ENCODE measurements at places on chromosomes 12 and 14. TPM values are rescaled to one million over a fixed set of nuclear protein-coding genes. Genes with fewer than 3 reads are reported as not detected.

RAD51B gene
- total RNA-seq: 2.2 TPM

DNA sequence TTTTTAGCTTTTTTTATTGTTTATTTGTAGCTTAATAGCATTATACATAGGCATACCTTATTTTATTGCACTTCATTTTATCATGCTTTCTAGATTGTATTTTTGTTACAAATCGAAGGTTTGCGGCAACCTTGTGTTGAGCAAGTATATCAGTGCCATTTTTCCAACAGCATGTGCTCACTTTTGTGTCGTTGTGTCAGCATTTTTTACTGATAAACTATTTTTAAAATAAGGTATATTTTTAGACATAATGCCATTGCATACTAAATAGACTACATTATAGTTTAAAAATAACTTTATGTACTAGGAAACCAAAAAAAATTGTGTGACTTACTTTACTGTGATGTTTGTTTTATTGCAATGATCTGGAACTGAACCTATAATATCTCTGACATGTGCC lies 56.2 kb upstream of the RESF1 start:
- DNase-seq: no peak

DNA sequence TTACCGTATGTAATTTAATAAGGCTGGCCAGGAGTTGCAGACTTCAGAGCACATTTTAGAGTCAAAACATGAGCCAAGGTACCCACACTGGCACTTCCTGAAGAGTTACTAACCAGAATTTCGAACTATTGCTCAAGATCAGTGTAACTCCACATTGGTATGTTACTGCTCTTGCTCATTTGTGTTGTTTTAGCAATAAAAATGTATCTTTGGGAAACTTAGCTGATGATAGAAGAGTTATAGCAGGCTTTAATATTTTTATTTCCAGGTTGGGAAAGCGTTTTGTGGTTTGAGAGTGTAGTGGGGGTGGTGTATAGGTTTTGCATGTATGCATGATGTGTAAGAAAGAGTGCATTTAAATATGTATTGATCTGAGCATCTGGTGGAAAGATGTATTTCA lies 96.6 kb downstream of the SCN8A start:
- no peak for DNase-seq

- DNase-seq: no peak
Measured at GRCh38 chr14:79960288-79960687, 251.0 kb downstream of the DIO2 start.

DNA sequence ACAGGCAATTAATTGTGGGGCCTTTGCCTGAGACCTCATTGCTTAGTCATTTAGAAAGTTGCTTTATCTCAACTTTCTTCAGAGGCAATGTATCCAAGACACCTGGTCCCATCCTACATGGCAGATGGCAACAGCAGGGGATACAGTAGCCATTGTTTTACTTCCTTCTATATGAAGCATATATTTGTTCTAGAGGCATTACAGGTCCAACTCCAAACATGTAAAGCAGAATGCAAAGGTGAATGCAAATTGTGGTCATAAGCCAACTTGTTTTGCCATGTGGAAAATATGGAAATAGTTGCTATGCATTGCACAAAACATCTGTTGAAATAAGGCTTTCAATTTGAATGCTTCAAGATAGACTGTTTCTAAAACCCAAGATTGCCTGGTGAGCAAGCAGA lies 109.8 kb upstream of the BCAT1 start:
- DNase-seq: no peak

GLIPR1L1 gene
- total RNA-seq: not detected

GRCh38 chr14:78448164-78449094 lies 278.3 kb downstream of the NRXN3 start:
- peak; percentile 15 for DNase-seq

DNA sequence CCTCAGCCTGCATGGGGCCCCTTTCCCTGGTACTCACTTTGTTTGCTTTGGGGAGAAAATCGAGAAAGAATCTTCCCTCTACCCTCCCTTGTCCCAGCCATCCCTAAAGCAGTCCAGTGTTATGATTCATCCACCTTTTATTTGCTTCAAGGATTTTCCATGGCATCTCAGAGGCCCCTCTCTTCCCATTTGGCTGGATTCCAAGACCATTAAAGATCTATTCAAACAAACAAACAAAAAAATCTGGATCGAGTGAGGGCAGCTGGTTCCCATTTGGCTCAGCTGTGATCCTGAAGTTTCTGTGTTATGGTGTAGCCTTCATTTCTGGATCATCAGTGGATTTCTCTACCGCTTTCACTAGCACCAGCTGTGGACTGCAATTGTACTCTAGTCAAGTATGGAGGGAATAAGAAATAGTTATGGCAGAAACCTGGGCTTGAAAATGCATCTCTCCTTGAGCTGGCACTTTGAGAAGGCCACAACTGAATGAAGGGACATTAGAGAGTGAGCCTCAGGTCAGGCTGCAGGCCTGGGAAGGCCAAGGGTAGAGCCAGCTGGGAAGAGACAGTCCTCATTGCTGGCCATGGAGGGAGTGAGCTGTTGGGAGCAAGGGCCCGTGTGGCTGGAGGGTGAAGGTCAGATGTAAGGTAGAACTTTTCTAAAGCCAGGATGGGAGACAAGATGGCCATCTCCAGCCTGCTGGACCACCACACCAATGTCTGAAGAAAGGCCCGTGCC lies 13.7 kb downstream of the KRT71 start:
- DNase-seq: no peak

DNA sequence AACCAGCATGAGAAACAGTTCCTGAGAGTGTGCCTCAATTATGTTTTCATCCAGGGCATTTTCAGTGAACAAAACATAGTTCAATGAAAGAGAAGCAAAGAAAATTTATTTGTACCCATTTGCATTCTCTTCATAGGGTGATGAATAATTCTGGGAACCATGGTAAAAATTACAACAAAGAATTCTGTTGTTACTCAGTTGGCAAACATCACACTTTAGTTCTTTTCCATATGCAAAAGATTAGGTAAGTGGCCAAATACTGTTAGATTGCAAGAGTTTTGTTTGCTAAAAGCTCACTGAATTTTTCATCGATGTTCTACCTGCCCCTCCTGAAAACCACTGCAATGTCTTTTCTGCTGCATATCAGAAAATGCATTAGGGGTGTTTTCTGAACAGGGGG lies 132.4 kb upstream of the RGS6 start:
- no peak for DNase-seq

GALNT8 gene
- total RNA-seq: 0.26 TPM

KCNJ8 gene
- 10.7 TPM for total RNA-seq

E2F7 gene
- not detected for total RNA-seq

SRGAP1 gene
- total RNA-seq: 2.7 TPM

DNA sequence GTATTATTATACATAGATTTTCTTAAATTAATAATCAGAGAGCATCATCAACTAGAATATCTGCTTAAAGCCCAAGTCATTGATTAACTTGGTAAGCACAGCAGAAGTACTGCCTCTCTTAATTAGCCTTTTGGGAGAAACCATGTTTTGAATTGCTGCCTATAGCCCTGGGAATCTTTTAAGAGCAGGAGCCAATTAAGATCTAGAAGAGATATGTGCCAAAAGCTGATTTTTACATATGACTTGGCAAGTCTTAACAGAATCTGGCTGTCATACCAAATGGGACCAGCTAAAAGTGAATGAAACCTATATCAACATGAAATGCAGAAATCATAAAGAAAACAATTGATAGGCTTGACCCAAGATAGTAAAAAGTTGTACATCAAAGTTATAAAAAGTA lies 23.2 kb upstream of the WNK1 start:
- DNase-seq: no peak

- DNase-seq: no peak
Measured at GRCh38 chr12:84551373-84551772, 361.2 kb downstream of the SLC6A15 start.

- DNase-seq: no peak
Measured at GRCh38 chr12:93536766-93537488, 35.5 kb upstream of the SOCS2 start.

- DNase-seq: peak; percentile 75
Measured at GRCh38 chr12:52372216-52373154, 5.2 kb upstream of the KRT85 start.

DNA sequence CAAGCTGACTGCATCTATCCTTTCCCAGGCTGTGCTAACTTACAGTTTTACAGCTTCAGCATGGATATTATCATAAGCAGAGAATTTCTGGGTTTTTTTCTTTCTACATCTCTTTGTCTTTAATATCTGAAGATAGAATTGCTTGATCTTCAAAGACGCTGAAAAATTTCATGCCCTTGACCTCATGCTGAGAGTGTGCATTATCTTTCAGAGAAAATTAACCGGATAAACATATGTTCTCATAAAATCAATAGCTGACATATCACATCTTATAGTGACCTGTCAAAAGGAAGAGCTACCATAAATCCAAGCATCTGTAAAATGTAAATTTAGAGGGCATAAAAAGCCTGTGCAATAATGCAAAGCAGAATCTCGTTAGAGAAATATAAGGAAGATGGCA lies 1704.1 kb upstream of the FLRT2 start:
- no peak for DNase-seq

- no peak for DNase-seq
Measured at GRCh38 chr12:26496170-26496569, 300.8 kb downstream of the SSPN start.

BCL2L14 gene
- total RNA-seq: not detected

COCH gene
- total RNA-seq: 0.88 TPM

GRCh38 chr14:55019968-55020554 lies 6.8 kb downstream of the WDHD1 start:
- DNase-seq: no peak

- peak; percentile 52 for DNase-seq
Measured at GRCh38 chr12:6607751-6608591, 792 bp upstream of the CHD4 start.

DNA sequence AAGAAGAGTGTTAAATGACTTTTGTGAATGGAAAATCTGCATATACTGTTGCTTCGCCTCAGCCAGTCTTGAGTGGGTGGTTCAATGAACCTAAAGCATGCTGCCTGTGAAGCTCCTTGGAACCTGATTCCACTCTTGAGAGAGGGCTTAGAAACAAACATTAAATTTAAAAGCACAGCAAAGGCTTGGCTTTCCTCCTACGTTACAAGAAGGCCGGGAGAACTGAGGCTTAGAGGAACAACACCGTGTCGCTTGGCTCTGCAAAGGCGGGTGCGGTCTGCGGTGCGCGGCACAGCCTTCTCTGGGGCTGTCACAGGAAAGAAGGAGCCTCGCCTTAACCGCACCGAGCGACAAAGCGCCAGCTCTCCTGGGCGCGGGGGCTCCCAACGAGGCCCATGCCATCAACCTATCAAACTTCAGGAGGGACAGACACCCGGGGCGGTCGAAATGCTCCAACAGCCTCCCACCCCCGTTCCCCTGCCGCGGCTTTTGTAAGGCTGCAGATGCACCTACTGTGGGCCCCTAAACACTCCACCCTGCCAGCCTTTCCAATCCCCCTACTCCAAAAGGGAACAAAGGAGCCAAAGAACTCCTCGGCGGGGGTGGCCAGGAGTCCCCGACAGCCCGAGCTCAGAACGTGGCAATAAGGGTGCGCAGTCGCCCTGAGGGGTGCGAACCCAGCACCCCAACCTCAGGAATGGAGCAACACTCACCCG lies 729 bp downstream of the OSBPL8 start:
- peak; percentile 76 for DNase-seq

ARMH4 gene
- total RNA-seq: 0.58 TPM

DNA sequence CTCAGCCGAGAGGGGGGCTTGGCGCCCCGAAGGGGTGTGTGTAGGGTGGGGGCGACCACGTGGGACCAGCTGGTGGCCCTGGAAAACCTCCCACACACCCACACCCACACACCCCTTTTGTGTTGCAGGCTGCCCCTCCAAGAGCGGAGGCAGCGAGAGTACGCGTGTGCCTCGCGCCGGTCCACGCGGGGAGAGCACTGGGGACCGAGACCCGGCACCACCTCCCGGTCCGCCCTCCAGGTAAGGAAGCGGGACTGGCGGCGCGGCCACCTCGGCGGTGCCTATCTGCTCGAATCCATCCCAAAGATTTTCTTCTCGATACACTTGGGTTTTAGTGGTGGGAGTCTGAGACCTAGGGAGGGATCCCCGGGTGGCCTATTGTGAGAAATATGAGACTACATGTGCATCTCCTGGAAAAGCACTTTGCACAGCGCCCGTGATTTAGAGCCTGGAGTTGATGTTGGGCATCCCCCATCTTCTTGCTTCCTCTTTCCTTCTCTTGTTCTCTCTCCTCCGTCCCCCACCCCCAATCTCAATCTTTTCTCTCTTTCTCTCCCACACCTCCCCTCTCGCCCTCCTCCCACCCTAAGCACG lies 393 bp downstream of the SYT1 start:
- no peak for DNase-seq

- no peak for DNase-seq
Measured at GRCh38 chr12:111174251-111174960, 194.5 kb downstream of the PHETA1 start.

GRCh38 chr14:89598548-89599186 lies 181.6 kb upstream of the FOXN3 start:
- no peak for DNase-seq

KRT82 gene
- not detected for total RNA-seq

DNA sequence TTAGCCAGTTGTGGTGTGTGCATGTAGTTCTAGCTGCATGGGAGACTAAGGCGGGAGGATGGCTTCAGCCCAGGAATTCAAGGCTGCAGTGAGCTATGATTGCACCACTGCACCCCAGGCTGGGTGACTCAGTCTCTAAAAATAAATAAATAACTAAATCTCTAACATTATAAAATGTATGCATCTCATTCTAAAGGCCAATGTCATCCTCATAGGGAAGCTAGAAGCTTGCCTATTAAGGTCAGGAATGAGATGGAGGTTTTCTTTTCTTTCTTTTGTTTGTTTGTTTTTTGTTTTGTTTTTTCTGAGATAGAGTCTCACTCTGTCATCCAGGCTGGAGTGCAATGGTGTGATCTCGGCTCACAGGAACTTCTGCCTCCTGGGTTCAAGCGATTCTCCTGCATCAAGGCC lies 48.8 kb upstream of the PAPLN start:
- peak; percentile 69 for DNase-seq

GRCh38 chr12:124036657-124037109 lies 63.7 kb downstream of the ZNF664 start:
- peak; percentile 36 for DNase-seq

DNA sequence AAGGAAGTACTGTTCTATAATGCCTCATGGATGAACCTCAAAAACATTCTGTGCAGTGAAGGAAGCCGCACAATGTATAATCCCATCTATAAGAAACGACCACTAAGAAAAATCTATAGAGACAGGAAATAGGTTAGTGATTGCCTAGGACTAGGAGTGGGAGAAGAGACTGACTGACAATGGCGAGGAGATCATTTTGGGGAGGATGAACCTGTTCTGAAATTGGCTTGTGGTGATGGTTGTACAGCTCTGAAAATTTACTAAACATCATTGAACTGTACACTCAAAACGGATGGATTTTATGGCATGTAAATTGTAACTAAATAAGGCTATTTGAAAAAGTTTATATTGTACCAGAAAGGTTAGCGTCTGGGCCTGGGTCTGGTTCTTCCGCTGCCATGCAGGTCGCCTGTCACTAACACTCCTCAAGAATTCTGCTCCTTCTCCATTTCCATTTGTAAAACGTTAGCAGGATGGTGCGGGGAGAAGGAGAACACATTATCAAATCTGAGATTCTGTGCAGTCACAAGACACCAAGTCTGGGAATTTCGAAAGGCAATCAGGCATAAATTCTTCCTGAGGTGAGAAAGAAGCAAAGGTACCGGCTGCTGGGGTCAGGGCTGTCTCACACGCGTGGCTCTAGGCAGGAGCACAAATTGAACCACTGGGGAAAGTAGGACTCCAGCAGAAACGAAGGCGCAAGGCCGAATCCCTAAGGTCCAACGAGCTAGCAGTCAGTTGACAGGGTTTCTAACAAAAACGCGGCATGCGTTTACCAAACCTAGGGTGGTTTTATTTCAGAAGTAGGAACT lies 845 bp upstream of the COCH start:
- DNase-seq: no peak

All from psoas muscle (tissue), 8 donors.